ENCODE measurements at places on chromosomes 16 and 17.
A peak's percentile ranks its signal among the peaks of the same experiment; 100 is the strongest.

DNA sequence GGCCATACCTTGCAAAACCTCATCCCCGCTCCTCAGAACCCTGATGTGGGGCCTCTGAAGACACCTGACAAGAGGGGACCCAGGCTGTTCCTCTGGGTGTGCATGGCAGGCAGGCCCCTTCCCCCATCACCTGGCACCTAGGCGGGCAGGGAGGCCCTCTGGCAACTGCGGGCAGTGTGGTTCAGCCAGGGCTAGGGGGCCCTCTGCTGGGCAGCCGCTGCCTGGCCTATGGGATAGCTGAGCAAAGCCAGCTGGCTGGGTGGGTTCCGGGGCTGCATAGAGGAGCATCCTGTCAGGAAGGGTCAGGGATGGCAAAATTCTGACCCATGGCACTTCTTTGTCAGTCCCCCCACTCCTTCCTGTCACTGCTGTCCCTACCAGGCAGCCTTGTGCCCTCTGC, 228.7 kb upstream of the ASIC2 start:
- no peak for DNase-seq

- DNase-seq = no peak
These were observed 34.7 kb downstream of the VAT1L start for GRCh38 chr16:77823067-77823466.

- no peak for DNase-seq
These were observed 61.8 kb downstream of the TUBD1 start for GRCh38 chr17:59830846-59831486.

DNA sequence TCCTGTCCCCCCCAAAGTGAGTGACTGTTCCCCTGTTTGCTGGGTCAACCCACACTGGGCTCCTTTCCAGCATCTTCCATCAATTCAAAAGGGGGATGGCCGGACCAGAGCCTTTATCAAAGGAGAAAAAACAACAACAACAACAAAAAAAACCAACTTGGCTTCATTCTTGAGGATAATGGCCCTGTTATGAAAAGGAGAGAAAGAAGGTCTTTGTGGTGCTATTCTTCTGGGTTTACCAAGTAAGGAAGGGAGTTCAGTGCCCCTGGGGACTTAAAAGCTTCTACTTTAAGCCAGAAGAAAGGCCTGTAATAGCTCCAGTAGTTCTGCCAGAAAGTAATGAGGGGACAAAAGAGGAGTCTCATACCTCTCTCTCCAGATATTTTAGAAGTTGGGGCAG, 71.5 kb downstream of the RGS9 start:
- no peak for DNase-seq

GRCh38 chr17:49887086-49887743, 39.3 kb upstream of the TAC4 start:
- DNase-seq = peak; percentile 56

GRCh38 chr17:8685381-8685780, 54.9 kb upstream of the MYH10 start:
- DNase-seq = no peak

- no peak for DNase-seq
These were observed 7.1 kb downstream of the BCAR1 start for GRCh38 chr16:75244225-75244809.

- DNase-seq = no peak
These were observed 6.9 kb upstream of the WDR59 start for GRCh38 chr16:74991593-74992403.

DNA sequence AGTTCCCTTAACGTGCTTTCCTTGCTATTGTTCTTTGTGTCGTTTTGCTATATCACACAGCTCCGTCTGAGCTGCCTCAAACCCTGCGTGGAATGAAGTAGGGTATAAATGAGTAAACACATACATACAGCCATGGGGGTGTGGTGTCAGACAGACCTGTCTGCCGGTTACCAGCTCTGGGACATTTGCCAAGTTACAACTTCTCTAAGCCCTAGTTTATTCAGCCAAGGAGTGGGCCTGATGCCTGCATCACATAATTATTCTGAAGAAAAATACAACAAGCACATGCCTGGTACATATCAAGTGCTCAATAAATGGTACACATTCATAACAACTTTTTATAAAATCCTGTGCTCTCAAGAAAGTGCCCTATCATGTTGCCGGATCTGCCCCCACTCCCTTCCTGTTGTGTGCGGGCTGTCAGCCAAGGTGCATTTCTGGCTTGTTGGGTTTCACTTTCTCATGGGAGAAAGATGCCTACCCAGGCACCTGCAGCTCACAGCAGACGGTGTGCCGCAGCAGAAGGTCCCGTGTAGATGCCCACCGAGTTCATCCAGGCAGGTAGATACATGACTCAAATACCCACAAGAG, 30.5 kb downstream of the SMPD3 start:
- peak; percentile 71 for DNase-seq

DNA sequence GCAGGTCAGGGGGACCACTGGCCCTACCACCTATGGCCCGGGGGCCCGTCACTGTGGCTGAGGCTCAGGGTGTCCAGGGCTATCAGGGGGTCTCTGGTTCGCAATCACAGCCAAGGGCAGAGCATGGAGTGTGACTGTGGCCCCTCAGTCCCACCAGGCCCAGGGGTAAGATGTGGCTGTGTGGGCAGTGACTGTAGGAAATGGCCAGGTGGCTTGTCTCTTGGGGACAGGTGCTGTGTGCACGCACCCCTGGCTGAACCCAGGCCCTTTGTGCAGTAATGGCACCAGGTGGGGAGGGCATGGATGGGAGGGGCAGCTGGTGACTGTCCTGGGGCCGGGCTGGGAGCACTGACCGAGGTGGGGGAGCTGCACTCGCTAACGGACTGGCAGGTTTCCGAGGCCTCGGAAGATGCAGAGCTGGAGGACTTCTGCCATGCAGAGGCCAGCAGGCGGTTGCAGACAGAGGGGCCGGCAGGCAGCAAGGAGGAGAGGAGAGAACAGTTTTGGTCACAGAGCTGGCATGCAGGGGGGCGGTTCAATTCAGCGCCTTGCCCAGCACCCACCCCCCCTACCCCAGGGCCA, 18.8 kb downstream of the IL34 start:
- DNase-seq = no peak

- DNase-seq = no peak
These were observed 161.7 kb upstream of the FAM20A start for GRCh38 chr17:68762911-68763310.

- DNase-seq = no peak
These were observed 24.5 kb upstream of the MTMR4 start for GRCh38 chr17:58538811-58539409.

GRCh38 chr16:57194512-57194911, 8.4 kb downstream of the RSPRY1 start:
- DNase-seq = no peak

GRCh38 chr17:73011016-73011486, 81.4 kb downstream of the SLC39A11 start:
- DNase-seq = no peak

DNA sequence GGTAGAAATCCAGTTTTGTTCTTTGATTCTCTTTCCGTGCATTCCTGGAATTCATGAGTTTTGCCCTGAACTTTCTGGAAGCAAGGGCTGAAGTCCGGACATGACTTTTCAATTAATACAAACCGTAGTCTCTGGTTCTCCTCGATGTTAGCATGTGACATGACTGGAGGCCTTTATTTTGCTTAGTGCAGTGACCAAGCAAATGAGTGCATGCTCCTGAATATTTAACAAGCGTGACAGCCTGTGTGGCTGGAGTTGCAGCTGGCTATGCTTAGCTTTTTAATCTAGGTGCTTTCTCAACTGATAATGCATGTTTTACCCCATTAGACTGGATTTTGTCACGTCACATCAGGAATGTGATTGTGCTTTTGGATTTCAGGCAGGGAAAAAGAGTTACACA, 302.1 kb downstream of the MAP2K6 start:
- DNase-seq = no peak

- DNase-seq = no peak
These were observed 303.7 kb upstream of the TNRC6C start for GRCh38 chr17:77654850-77655249.

DNA sequence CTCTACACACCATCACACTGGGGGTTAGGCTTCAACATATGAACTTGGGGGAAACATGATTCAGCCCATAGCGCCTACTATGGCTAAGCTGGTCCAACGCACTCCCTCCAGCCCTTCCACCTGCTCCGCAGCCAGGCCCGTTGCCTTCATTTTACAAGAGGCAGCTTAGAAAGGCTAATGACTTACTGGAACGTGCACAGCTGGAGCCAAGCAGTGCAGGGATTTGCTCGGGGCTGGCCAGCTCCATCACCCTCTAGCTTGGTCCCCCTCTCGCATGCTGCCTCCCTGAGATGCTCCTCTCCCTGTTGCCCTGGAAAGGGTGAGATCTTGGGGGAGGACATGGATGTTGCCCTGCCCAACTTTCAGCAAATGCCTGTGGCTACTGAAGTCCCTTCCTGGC, 2.8 kb upstream of the CACNG1 start:
- no peak for DNase-seq

- DNase-seq = no peak
These were observed 96.2 kb downstream of the PRKCA start for GRCh38 chr17:66398617-66399016.

- DNase-seq = no peak
These were observed 3.3 kb downstream of the MEAK7 start for GRCh38 chr16:84501077-84501735.

DNA sequence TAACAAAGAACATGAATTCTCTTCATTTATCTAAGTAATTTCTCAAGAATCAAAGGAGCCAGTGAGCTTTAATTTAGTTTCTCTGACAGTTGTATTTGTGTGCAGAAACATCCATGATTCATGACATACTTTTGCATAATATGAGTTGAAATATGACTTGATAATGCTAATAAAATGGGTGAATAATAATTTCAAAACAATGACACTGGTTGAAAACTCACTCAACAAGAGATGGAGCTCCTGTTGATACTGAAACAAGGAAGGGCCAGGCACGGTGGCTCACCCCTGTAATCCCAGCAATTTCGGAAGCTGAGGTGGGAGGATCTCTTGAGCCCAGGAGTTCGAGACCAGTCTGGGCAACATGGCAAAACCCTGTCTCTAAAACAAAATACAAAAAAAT, 147.0 kb downstream of the MAP2K6 start:
- DNase-seq = no peak

DNA sequence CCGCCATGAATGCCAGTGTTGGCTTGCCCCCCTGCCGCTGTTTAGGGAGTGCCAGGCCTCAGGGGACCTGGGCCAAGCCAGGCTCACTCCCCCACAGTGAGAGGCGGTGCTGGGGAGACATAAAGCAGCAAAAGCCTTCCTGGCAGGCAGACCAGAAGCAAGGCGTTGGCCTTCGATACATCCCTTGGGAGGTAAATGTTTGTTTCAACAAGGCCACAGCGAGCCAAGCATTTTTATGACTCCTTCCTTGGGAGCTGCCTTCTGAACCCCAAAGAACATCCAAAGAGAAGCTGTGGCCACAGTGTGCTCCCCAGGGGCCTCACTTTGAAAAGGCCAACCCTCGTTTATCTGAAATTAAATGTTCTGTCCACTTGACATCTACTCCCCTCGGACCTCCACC, 119.7 kb upstream of the CIBAR2 start:
- no peak for DNase-seq

GRCh38 chr16:82389956-82390650, 220.1 kb upstream of the MPHOSPH6 start:
- no peak for DNase-seq

- DNase-seq = no peak
These were observed 104.3 kb upstream of the SDK2 start for GRCh38 chr17:73748508-73748907.

GRCh38 chr17:43713494-43714162, 45.0 kb downstream of the SOST start:
- DNase-seq = no peak

- DNase-seq = no peak
These were observed 2.2 kb downstream of the TMEM132E start for GRCh38 chr17:34581446-34582184.

DNA sequence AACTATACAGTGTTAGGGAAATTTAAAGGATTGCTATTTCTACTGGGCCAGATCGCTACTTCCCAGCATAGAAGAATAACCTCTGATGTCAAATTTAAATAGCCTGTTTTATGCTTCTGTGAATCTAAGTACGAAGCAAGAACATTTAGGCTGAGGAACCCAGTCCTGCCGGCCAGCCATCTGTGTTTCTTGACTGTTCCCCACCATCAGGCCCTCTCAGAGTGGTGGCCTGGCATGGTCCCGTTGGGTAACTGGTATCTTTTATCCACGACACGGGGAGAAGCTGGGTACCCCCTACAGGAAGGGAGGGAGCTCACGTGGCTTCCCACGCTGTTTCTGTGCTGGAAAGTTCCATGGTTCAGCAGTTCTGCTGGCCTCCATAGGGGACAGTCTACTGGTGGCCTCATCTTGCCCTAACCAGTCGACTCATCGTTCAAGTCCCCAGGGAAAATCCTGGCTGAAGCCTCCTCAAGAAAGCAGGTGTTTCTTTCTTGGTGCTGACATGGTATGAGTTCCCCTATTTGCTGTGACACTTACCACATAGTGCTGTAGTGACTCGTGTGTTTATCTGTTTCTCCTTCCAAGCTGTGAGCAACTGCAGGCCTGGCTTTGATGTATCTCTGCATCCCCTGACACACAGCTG, 201.7 kb upstream of the NLRP1 start:
- DNase-seq = no peak

DNA sequence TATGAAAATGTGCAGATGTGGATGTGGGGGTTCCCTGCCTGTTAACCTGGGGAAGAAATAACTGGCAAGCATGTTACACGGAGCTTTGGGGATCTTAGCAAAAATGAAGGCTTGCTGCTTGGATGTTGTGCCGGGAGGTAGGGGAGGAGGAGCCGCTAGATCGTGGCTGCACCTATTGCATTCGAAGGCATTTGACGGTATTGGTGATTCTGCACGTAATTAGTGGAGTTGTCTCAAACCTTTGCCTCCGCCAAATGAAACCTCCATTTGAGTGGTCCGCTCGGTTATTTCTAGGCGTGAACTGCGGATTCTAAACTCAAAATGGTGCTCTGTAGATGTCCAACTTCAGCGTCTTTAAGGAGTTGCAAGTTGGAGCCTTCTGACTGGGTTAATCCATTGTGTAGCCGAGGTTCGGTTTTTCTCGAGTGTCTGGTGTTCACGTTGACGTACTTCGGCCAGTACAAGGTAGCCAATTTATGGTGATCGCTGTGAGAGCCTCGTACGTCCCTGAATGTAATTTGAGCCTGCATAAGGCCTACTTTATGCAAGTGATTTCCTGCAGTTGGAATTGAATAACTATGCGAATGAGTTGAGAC, 1.5 kb downstream of the TNRC6C start:
- DNase-seq = no peak
